Umbilical cord (tissue), 2 donors: ENCODE measurements at places on chromosomes 7 and 10.

GRCh38 chr7:22039670-22040069 is 94.0 kb upstream of the CDCA7L start:
- DNase-seq = no peak

DNA sequence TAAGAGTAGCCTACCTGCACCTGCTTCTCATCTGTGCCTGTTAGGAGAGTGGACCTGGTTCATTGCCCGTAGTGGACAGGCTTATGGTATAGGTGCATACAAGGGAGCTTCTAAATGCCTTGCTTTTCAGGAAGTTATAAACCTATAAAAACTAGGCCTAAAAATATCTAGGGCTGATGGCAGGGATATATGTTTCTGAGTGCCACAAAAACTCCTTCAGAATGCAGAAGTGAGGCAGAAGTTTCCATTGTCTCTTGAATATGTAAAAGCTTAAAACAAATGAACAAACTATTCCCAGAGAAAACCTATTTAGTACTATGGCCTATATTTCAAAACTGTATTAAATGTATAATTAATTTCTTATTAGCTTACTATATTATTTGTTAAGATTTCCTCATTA is 91.8 kb downstream of the RNLS start:
- DNase-seq = no peak

GRCh38 chr10:52185256-52185655 is 128.8 kb upstream of the DKK1 start:
- DNase-seq = no peak

- no peak for DNase-seq
Measured at GRCh38 chr10:43958964-43959363, 310.3 kb upstream of the ZNF32 start.

DNA sequence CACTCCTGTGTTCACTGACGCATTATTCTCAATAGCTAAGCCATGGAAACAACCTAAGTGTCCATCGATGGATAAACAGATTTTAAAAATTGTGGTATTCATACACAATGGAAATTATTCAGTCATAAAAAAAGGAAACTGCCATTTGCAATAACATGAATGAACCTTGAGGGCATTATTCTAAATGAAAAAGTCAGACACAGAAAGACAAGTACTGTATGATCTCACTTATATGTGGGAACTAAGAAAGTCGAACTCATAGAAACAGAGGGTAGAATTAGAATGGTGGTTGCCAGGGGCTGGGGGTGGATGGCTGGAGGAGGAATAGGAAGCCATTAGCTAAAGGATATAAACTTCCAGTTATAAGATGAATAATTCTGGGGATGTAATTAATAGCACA is 71.8 kb downstream of the JAZF1 start:
- no peak for DNase-seq

- DNase-seq = no peak
Measured at GRCh38 chr10:88477343-88478085, 105.6 kb downstream of the RNLS start.

GRCh38 chr7:96416116-96416515 is 94.2 kb upstream of the SLC25A13 start:
- DNase-seq = no peak

DNA sequence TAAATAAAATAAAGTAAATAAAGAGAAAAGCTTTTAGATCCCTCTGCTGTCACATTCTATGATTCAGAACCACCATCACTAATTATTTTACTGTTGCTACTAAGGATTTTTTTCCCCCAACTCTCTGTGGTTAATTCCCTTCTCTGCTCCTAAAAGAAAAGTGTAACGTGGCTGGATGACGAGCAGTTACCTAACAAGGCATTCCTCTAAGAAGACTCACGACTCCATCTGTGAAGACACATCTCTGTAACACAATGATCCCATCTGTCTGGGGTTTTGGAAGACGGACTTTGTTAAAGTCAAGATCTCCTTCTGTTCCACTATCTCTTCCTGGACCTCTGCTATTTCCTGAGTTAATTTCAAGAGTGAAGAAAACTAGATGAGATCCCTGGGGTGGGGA is 179.9 kb downstream of the SFMBT2 start:
- DNase-seq = no peak

DNA sequence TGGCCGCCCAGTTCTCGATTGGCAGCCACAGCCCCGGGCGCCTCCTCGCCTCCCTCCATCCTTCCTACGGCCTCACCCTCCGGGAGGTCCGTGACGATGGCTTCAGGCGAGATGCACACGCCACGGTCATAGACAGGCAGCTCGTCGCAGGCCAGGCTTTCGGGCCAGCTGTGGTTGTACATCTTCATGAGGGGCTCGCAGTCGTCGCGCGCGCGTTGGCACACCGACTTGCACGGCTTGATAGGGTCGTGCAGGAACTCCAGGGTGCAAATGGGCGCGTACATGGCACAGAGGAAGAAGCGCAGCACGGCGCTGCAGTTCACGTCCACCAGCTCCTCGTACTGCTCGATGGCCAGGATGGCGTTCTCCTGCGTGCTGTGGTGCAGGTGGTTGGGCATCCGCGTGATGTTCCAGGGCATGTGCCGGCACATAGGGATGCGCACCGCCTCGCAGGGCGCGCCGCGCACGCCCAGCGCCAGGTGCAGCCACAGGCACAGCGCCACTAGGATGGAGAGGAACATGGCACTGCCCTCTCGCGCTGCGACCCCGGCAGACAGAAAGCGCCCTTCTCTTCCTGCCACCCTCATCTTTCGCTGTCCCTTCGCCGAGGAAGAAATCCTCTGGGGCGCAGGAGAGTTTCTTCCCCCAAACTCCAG is 472 bp downstream of the SFRP4 start:
- peak; percentile 3 for DNase-seq

GRCh38 chr10:125556882-125557281 is 126.1 kb downstream of the TEX36 start:
- no peak for DNase-seq

- DNase-seq = peak; percentile 7
Measured at GRCh38 chr7:105885387-105886111, 9.2 kb upstream of the ATXN7L1 start.

DNA sequence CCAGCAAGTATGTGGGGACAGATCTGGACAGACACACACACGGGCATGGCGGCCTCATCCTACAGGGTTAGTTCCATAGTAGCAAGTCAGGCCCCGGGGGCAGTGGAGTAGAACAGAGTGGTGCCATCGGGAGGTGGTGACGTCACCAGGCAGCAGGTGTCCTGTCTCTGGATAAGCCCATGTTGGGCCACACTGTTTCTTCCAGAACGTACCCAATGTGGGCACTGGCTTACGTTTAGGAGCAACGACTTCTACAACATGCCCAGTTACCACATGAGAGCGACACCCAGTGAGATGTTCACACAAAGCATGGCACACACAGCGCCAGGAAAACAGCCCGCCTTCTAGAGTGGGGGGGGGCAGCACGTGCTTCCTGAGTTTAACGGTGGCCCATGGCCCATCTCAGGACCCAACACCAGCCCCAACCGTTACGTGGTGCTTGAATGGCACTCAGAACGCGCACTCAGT is 67.8 kb downstream of the CTBP2 start:
- DNase-seq = no peak
